ENCODE measurements at places on chromosomes 2 and 18.

DNA sequence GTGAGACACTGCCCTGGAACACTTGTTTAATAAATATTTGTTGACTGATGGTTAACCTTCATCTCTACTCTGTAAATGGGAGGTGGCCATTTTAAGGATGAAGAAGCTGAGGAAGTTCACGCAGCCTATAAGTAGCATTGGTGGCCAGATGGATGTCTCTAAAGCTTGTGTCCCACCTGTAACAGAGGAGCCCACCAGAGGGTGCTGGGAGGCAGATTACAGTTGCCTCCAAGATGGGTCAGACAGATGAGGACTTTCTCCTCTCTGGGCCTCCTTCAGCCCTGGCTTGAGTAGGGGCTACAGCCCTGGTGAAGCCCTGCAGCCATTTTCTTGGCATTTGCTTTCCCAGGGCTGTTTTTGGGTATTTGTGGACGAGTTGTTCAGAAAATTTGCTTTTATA is 45.0 kb upstream of the MCFD2 start:
- peaks cover 7% of the 10 kb centered on the region for H3K4me1 ChIP-seq
- no peak overlapping the region for H3K27ac ChIP-seq
- DNase-seq: no peak
- H3K4me3 ChIP-seq: no peak overlapping the region
- no peaks in the 10 kb centered on the region for H3K27me3 ChIP-seq
- H3K36me3 ChIP-seq: peaks cover 51% of the 10 kb centered on the region

DNA sequence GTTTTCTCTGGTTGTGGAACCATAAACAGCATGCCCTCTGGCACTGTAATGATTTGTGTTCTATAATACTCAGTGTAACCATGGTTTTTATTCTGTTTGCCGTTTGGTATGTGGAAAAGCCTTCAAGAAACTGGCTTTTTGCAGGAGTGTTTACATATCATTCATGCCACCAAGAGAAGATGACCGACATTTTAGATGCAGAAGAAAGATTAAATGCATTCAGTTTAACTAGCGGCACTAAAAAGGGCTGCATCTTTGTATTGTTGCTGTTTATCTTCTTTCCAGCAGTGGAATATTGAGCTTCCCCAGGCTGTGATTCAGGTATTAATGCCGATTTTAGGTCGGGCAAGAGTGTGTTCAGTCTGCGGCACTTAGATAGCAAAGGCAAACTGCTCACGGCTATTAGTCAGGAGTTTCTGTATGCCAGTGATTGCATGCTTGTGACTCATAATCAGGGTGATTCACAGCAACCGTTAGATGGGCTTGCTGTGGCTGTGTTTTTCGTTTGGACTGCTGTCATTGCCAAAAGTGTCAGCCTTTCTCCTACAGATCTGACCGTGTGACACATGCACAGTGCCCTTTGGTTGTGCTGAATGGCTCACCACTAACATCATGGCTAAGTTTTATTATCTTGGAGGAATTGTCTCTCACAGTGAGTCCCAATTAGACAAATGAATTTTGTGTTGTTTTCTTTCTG is 479.7 kb downstream of the PARD3B start:
- H3K27me3 ChIP-seq: no peaks in the 10 kb centered on the region
- no peak overlapping the region for H3K4me3 ChIP-seq
- no peak overlapping the region for H3K27ac ChIP-seq
- no peaks in the 10 kb centered on the region for H3K36me3 ChIP-seq

DNA sequence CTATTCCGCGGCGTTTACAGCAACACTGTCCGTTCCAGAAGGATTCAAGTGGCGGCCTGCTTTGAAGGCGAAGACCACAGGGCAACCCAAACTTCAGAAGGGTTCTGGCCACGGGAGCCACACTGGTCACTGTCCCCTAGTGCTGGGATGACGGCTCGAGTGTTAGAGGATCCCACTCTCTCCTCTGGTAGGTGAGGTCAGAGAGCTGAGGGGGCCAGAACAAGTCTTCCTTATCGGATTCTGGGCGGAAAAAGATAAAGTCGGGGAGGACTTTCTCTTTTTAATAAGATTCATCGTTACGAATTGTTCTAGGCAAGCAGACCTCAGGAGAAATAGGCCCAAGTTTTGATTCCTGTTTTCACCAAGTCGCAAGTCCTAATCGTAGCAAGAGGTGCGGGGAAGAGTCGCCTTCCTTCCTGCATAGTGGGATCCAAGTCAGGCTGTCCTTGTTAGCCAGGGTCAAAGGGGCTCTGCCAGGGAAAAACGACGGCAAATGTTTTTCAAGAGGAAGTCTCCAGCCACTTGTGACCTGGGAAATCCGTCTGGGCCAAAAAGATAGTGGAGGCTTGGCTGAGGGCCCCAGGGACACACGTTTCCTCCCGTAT is 864 bp upstream of the MYL12A start:
- no peaks in the 10 kb centered on the region for H3K27me3 ChIP-seq
- H3K36me3 ChIP-seq: peaks cover 6% of the 10 kb centered on the region
- H3K4me1 ChIP-seq: peaks cover 31% of the 10 kb centered on the region
- H3K27ac ChIP-seq: peak overlapping the region; percentile 85
- DNase-seq: peak; percentile 31
- peak overlapping the region; percentile 95 for H3K4me3 ChIP-seq

- no peak overlapping the region for H3K4me3 ChIP-seq
- H3K4me1 ChIP-seq: no peaks in the 10 kb centered on the region
- no peak for DNase-seq
- no peaks in the 10 kb centered on the region for H3K27me3 ChIP-seq
- peaks cover 8% of the 10 kb centered on the region for H3K36me3 ChIP-seq
Measured at GRCh38 chr2:58127111-58127510, 80.5 kb downstream of the VRK2 start.

GRCh38 chr2:181546086-181546485 is 88.9 kb downstream of the ITGA4 start:
- H3K27ac ChIP-seq: no peak overlapping the region
- no peaks in the 10 kb centered on the region for H3K27me3 ChIP-seq
- H3K4me1 ChIP-seq: no peaks in the 10 kb centered on the region
- no peak for DNase-seq

- H3K27ac ChIP-seq: no peak overlapping the region
- DNase-seq: no peak
- H3K4me3 ChIP-seq: no peak overlapping the region
- H3K4me1 ChIP-seq: no peaks in the 10 kb centered on the region
- peaks cover 11% of the 10 kb centered on the region for H3K36me3 ChIP-seq
- H3K27me3 ChIP-seq: no peaks in the 10 kb centered on the region
Measured at GRCh38 chr18:21663578-21663977, 41.0 kb downstream of the ABHD3 start.

DNA sequence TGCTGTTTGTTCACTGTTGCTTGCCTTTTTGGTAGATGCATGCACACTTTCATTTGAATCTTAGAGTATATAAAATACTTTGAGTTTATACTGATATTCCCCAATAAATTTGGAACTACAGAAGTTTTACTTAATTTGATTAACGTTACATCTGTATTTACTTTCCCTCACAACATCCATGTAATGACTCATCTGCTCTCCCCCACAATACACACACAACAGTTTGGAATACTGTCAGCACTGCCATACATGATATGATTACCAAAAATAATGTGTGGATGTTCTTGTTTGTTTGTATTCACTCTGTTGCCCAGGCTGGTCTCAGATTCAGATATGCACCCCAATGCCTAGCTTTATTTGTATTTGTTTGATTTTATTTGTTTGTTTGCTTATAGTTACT is 144.2 kb downstream of the WDR7 start:
- no peak overlapping the region for H3K27ac ChIP-seq
- H3K4me3 ChIP-seq: no peak overlapping the region
- no peak for DNase-seq
- H3K27me3 ChIP-seq: no peaks in the 10 kb centered on the region
- H3K36me3 ChIP-seq: peaks cover 2% of the 10 kb centered on the region
- H3K4me1 ChIP-seq: no peaks in the 10 kb centered on the region

DNA sequence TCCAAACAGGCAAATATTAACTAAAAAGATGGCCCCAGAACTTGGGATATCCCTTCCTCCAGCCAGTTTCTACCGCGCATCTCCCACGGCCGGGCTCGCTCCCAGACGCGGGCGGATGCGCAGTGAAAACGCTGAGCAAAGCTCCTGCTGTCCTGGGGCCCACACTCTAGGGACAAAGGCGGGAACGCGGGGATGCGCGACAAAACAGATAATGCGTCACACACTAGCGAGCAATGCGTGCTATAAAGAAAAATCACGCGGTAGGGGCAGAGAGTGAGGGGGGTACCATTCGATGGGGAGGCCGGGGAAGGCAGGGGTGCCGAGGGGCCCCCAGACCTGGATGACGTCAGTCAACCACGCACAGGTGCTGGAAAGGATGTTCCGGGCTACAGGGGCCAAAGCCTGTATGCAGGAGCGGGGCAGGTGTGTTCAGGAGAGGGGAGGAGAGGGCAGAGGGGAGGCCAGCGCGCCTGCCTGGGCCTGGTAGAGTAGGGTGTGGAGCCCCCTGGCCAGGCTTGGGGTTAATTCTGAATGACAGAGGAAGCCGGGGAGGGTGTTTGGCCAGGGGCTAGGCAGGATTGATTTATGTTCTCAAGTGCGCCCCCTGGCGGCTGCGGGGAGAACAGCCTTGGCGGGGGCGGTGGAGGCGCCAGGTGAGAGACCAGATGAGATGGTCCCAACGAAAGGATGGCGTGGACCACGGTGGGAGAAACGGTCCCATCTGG is 14.9 kb upstream of the ITM2C start:
- peaks cover 7% of the 10 kb centered on the region for H3K4me1 ChIP-seq
- H3K27ac ChIP-seq: no peak overlapping the region
- peak; percentile 77 for DNase-seq
- H3K4me3 ChIP-seq: no peak overlapping the region
- H3K36me3 ChIP-seq: no peaks in the 10 kb centered on the region

- no peak for DNase-seq
- H3K27me3 ChIP-seq: no peaks in the 10 kb centered on the region
- H3K4me1 ChIP-seq: no peaks in the 10 kb centered on the region
- no peak overlapping the region for H3K27ac ChIP-seq
Measured at GRCh38 chr2:62266433-62267038, 70.6 kb downstream of the B3GNT2 start.

DNA sequence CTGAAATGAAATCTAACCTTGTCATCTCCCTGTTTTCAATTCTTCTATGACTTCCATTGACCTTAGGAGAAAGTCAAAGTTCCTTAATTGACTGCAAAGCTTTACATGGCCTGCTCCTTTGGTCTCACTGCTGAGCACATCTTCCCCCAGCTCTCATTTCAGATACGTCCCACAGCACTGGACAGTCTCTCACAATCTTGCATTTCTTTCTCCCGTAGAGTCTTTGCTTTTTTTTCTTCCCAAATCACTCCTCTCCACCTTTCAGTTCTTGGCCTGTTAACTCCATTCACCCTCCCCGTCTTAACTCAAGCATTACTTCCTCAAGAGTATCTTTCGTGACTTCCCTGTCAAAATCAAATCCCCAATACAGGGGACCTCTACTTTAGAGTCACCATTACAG is 67.2 kb downstream of the DDX1 start:
- no peaks in the 10 kb centered on the region for H3K36me3 ChIP-seq
- H3K4me3 ChIP-seq: no peak overlapping the region
- H3K27ac ChIP-seq: no peak overlapping the region

DNA sequence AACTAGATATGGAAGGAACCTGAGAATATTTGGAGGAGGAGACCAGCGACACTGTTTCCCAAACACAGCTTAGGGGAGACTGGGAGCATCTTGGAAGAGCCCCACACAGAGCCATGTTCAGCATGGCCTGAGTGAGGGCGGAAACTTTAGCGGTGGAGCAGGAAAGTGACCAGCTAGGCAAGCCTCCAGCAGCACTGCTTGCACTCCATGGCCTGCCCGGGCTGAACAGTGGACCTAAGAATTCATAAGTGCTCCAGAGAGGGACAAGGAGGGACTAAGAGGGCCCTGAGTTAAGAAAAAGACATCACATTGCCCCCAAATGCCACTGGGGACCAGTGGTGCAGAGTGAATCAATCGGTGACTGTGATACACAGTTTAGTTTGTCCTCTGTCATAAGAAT is 566.4 kb downstream of the TNS1 start:
- peaks cover 12% of the 10 kb centered on the region for H3K27me3 ChIP-seq
- no peak overlapping the region for H3K27ac ChIP-seq
- no peak overlapping the region for H3K4me3 ChIP-seq
- H3K36me3 ChIP-seq: no peaks in the 10 kb centered on the region
- DNase-seq: no peak

- no peaks in the 10 kb centered on the region for H3K36me3 ChIP-seq
- no peaks in the 10 kb centered on the region for H3K27me3 ChIP-seq
- H3K4me1 ChIP-seq: no peaks in the 10 kb centered on the region
- H3K27ac ChIP-seq: no peak overlapping the region
Measured at GRCh38 chr2:168781191-168781817, 21.1 kb upstream of the NOSTRIN start.

DNA sequence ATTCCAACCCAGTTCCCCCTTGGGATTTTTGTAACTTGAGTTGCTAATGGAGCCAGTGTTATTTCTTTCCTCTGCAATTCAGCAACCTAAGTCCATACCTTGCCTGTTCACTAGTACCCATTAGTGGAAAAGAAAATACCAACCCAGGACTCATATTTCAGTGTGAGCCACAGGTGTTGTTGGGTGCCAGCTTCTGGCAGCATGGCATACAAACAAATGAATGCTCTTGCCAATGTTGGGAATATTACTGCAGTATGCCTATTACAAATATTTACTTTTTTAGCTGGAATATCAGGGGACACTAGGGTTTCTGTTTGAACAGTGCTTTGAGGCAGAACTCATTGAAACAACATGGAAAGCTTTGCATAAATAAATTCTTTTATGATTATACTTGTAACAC is 130.2 kb downstream of the NCKAP5 start:
- H3K27me3 ChIP-seq: no peaks in the 10 kb centered on the region
- H3K4me3 ChIP-seq: no peak overlapping the region
- H3K4me1 ChIP-seq: no peaks in the 10 kb centered on the region
- no peak for DNase-seq
- H3K36me3 ChIP-seq: no peaks in the 10 kb centered on the region
